ENCODE measurements at places on chromosomes 7 and 10. TPM values are rescaled to one million over a fixed set of nuclear protein-coding genes. Genes with fewer than 3 reads are reported as not detected.

The WNT8B gene
- total RNA-seq, result not detected

The FEZF1 gene
- 0.28 TPM for total RNA-seq

DNA sequence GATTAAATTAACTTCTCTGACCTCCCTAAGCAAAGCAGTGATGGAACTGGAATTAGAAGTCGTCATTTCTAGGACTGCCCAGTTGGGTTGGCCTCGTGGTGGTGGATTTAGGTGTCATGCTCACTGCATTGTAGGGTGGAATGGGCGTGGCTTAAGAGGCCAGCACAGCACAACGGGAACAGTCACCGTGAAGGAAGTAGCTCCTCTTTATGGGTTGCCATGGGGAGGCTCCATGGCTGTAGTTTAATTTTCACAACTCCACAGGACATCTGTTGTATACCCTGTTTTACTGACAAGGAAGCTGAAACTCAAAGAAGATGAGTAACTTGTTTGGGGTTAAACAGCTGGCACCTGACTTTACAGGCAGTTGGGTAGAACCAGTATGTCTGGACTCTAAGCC, 208.3 kb downstream of the CELF2 start:
- no peak for DNase-seq
- no peak overlapping the region for H3K4me3 ChIP-seq
- no peak overlapping the region for H3K27ac ChIP-seq
- peaks cover 43% of the 10 kb centered on the region for H3K4me1 ChIP-seq
- no peaks in the 10 kb centered on the region for H3K27me3 ChIP-seq

GRCh38 chr7:25180592-25180923, 47.7 kb downstream of the NPVF start:
- no peaks in the 10 kb centered on the region for H3K4me1 ChIP-seq
- DNase-seq, result no peak
- H3K27me3 ChIP-seq, result peaks cover 2% of the 10 kb centered on the region
- H3K27ac ChIP-seq, result no peak overlapping the region
- H3K36me3 ChIP-seq, result no peaks in the 10 kb centered on the region

DNA sequence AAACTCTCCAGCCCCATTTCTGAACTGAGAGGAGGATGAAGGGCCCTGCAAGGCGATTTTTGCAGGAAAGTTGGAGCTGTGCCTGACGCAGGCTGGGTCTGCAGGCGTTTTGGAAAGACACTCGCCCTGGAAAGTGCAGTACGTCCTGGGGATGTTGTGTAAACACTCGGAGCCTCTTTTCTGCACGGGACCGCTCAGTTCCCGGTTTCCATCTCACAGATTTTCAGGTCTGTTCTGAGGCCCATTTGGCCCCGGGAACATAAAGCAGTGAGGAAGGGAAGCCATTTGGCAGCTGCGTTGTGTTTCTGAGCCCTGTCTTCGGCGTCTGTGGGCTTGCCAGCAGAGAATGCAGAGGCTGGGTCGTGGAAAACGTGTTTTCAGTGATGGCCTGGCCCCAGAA, 655.0 kb upstream of the MGMT start:
- H3K36me3 ChIP-seq, result no peaks in the 10 kb centered on the region
- H3K4me3 ChIP-seq, result no peak overlapping the region
- H3K27me3 ChIP-seq, result peaks cover 2% of the 10 kb centered on the region
- H3K4me1 ChIP-seq, result no peaks in the 10 kb centered on the region
- no peak overlapping the region for H3K27ac ChIP-seq
- no peak for DNase-seq

GRCh38 chr7:151491859-151492258, 27.8 kb downstream of the RHEB start:
- H3K27me3 ChIP-seq, result no peaks in the 10 kb centered on the region
- peaks cover 41% of the 10 kb centered on the region for H3K4me1 ChIP-seq
- no peak for DNase-seq

DNA sequence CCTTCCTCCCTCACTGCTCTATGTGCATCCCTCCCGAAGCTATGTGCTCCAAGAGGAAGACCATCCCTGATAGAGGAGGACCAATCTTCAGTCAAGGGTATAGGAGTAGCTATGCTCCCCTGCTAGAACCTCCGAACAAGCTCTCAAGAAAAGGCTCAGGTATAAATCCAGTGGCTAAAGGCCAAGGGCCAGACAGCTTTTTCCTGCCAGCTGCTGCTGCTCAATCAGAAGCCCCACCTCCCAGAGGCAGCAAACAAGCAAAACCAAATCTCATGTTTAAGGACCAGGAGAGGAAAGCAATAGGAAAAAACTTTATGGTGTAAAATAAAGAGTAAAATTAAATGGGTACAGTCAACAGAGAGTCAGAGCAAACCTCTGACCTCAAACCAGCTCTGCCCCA, 187.2 kb downstream of the FGFR2 start:
- H3K36me3 ChIP-seq, result no peaks in the 10 kb centered on the region
- H3K27ac ChIP-seq, result no peak overlapping the region
- peaks cover 29% of the 10 kb centered on the region for H3K4me1 ChIP-seq
- peaks cover 8% of the 10 kb centered on the region for H3K27me3 ChIP-seq
- DNase-seq, result no peak
